Renal pelvis (tissue), 12 donors: ENCODE measurements at places on chromosomes 2 and 18. TPM values are rescaled to one million over a fixed set of nuclear protein-coding genes. Genes with fewer than 3 reads are reported as not detected.

DNA sequence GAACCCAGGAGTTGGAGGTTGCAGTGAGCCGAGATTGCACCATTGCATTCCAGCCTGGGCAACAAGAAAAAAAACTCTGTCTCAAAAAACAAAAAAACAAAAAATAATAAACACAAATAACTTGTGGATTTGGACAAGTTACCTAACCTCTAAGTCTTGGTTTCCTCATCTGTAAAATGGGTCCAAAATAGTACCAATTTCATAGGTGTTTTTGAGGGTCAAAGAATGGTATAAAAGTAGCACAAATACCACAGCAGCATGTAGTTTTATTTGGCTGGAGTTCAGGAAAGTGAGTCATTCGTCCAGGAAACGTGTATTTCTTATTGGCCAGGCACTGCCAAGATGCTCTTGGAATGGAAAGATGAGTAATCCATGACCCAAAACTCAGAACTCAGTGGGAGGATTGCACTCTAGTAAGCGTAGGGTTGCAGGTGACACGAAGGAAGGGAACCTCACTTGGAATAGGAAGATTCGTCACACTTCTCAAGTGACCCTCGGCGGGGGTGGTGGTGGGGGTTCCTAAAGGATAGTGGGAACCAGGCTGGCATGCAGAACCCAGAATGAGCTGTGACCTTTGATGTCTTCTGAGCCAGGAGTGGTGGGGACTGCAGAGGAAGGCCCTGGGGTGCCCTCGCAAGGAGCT lies 24.4 kb downstream of the GRHL1 start:
- DNase-seq: no peak

GRCh38 chr2:108965540-108966289 lies 23.3 kb downstream of the EDAR start:
- no peak for DNase-seq

GRCh38 chr2:80014637-80015036 lies 289.9 kb downstream of the LRRTM1 start:
- no peak for DNase-seq

- no peak for DNase-seq
Measured at GRCh38 chr2:232308986-232309385, 69.6 kb upstream of the ALPP start.

Gene SLC5A7
- polyA plus RNA-seq: 0.76 TPM

GRCh38 chr2:7452110-7452876 lies 535.1 kb downstream of the RNF144A start:
- no peak for DNase-seq
